ENCODE measurements at places on chromosomes 4 and X. TPM values are rescaled to one million over a fixed set of nuclear protein-coding genes. Genes with fewer than 3 reads are reported as not detected.
A peak's percentile ranks its signal among the peaks of the same experiment; 100 is the strongest.

DNA sequence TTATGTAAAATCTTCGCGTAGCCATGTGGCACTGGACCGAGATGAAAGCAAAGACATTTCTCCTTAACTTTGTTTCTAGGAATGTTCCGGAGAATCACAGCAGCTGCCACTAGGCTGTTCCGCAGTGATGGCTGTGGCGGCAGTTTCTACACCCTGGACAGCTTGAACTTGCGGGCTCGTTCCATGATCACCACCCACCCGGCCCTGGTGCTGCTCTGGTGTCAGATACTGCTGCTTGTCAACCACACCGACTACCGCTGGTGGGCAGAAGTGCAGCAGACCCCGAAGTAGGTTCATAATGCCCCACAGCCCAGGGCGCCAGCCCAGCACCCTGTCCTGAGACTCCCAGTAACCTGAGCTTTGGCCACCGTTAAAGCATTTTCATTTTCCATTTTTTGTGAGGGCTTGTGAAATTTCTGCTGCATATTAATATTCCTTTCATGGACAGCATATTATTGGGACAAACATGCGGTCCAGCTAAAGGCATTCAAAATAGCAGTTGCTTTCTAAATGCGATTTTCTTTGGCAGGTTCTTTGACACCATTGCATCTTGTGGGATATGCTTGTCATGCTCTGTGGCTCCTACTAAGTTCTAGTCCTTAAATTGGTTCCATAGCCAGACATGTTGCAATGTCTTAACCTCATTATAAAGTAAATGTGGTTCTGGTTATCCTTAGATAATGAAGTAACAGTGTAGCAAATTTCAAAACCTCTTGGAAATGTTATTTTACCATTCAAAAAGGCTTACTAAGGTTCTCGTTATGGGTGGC is 49.1 kb upstream of the MSANTD1 start:
- no peak for DNase-seq

DNA sequence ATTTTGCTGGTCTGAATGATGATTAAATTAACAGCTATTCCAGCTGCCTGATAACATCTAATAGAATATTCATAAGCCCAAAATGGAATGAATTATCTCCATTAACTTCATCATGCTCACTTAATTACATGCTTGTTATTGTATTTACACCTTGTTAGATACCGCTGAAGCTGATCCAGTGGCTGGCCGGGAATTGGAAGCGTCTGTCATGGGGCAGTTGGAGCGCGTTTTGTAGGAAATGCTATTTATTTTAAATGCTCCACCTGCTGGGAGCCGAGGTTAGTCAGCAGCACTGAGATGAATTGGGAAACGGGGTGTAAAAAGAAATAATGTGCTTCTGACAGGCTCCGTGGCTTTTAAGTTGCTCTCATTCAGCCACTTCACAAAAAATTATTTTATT is 25.2 kb downstream of the ARX start:
- DNase-seq: no peak

DNA sequence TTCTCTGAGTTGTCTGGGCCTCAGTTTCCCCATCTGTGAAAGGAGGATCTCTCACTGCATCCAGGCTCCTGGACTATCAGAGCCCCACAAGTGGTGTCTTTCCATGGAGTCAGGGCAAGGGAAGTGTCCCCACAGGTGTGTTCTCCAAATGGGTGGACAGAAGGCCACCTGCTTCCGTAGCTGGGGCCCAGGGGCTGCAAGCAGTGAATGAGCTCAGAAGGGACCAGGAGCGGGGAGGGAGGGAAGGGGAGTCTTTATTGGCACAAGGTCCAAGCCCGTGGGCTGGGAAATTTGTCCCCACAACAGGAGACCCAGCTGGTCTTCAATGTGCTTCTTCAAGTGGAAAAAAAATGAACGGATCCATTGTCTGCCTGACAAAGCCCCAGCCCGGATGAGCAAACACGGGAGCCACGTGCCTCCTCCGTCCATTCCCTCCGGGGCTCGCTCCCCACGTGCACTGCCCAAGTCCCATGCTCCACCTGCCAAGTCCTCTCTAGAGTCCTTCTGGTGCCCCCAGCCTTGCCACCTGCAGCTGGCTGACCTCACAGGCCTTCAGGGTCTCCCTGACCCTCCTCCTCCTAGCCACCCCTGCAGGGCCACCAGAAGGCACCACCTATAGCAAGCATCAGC is 72.0 kb downstream of the JAKMIP1 start:
- peak; percentile 33 for DNase-seq

- DNase-seq: no peak
Measured at GRCh38 chrX:22406201-22406737, 133.6 kb downstream of the CBLL2 start.

- no peak for DNase-seq
Measured at GRCh38 chrX:137427426-137427778, 138.5 kb upstream of the ZIC3 start.

DNA sequence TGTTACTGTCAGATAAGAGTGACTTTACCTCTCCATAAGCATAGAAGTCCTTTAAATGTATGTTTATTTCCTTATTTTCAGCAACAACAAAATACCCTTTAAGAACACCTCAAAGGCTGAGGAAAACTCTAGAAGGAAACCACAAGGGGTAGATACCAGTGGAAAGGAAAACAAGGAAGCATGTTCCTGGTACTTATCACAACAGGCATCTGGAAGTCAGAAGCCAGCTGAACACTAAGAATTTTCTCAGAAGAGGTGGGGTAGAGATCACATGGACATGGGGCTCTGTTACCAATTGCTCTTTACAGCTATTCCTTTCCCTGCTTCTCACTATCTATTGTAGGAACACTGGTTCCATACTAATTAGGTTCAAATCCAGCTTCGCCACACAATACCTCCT is 51.5 kb upstream of the BEND2 start:
- no peak for DNase-seq

DNA sequence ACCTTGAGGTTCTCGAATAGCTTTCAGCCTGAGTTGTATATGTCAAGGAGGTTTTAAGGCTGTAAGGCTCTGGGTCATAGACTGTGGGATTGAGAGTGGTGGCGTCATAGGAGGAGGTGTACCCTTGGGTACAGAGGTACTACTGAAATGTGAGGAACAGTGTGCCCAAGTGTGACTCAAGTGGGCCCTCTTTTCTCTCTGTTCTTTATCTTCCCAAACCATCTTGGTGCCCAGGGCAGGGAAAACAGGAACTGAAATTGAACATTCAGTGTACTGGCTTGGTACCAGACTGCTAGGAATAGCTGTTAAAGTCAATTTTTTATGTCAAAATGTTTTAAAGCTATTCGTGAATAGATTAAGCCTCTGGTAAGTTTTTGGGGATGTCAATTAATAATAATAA is 136.2 kb upstream of the RPS6KA3 start:
- DNase-seq: no peak

DNA sequence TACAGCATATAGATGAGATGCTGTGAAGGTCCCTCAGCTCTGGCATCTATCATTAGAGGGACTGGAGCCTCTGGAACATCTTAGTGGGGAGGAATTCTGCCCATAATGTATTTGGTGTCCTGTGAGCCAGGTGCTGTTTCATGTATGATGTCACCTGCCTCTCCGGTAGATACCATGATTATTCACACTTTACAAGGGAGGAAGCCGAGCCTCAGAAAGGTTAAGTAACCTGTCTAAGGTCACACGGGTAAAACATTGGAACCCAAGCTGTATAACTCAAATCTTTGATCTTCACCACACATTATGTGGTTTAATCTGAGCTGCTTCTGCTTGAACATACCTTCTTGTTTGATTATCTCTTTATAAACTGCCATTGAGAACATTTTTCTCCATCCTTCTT is 442.8 kb downstream of the BCOR start:
- no peak for DNase-seq

DNA sequence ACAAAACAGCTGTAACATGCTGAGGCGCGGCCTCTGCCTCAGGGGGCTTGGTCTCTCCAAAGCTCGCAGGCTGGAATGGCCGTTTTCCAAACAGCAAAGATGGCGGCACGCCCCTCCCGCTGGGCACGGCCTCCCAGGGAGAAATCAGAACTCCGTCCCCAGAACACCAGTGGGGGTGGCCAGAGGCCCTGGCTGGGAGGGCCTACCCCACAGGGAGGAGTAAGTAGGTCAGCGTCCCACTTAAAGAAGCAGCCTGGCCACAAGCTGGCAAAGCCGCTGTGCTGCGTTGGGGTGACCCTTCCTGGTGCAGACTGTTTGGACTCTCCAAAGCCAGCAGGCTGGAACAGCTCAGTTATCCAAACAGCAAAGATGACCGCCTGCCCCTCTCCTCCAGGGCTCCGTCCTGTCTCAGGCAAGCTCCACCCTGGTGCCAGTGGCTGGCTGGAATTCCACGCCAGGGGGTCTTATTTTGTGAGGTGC is 862.8 kb downstream of the TRIML1 start:
- DNase-seq: no peak

GRCh38 chrX:104427693-104428092 is 138.3 kb upstream of the IL1RAPL2 start:
- DNase-seq: no peak

GRCh38 chrX:49816435-49816834 is 12.7 kb upstream of the PAGE4 start:
- no peak for DNase-seq

DNA sequence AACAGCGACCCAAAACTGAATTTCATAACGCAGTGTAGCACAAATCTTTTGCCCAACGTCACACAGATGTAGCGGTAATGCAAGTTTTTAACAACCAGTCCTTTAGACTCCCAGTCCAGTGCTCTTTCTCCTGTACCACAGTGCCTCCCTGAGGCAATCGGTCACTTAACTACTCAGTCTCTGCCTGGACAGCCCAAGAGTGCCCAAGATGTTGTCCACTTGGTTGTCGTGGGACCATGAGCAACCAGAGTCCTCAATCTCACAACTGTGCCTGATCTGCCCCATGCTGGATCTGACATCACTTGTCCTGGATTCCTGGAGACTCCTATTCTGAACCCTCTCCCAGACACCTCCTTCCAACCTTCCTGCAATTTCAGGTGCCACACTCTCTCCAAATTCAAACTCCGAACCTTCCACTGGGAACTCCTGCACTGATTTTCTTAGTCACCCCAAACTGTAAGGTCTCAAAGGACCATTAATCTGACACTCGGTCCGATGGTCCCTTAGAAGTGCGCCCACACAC is 702 bp downstream of the MMGT1 start:
- no peak for DNase-seq

DNA sequence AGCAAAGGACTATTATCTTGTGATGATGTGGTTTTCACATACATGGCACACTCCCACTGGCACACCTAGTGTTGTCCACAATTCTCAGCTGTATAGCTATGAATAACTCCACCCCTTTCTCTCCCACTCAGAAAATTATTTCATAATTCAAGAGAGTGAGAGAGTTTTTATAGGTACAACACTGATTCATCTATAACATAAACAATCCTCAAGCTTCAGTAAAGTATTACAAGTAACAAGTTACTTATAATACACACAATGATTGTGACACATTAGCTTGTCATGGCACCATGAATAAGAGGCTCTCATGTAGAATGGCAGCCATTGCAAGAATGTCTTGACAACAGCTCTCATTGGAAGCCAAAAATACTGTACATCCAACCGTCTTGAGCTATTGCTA is 43.9 kb downstream of the RAB40A start:
- DNase-seq: no peak

DNA sequence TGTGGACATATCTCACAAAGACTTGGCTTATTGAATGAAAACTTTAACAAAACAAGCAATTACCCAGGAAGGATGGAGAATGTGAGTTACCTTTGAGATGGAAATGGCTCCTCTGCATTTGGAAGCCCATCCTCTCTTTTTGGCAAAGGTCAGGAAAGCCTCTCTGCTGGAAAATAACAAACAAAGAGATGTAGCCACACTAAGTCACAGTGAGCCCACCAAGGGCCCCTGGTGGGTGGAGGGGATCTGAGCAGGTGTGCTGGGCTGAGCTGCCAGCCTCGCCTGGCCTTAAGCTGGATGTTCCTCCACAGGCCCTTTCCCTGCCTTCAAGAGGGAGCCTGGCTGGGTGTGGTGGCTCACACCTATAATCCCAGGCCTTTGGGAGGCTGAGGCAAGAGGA is 269.2 kb downstream of the HNRNPD start:
- no peak for DNase-seq

GRCh38 chr4:182136201-182136600 is 107.0 kb upstream of the TENM3 start:
- no peak for DNase-seq

DNA sequence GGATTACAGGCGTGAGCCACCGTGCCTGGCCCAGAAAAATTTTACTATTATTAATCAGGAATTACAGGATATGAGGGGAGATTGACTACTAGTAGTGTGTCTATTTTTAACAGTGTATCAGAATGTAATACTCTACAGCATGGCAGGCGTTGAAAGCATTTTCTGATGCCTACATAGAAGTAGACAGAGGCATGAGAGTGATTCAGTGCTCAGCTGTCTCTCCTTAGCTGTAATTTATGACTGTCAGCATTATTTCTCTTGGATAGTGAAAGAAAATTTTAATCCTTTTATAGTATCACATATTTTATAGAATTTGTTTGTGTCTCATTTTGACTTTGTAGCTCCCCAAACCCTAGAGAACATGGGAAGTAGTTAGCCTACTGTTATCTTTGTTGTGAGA is 20.7 kb downstream of the ARHGAP24 start:
- DNase-seq: no peak

GPR82 gene
- not detected for total RNA-seq

CXCL1 gene
- total RNA-seq: 1.2 TPM

SPANXA1 gene
- total RNA-seq: not detected

RIPPLY1 gene
- not detected for total RNA-seq

CCKAR gene
- total RNA-seq: not detected

BANK1 gene
- under 0.01 TPM for total RNA-seq

PYURF gene
- total RNA-seq: 84.0 TPM

CDKL5 gene
- 37.5 TPM for total RNA-seq

HDAC8 gene
- total RNA-seq: 31.0 TPM

NCAPG gene
- total RNA-seq: 5.7 TPM

CCDC160 gene
- 2.0 TPM for total RNA-seq

CENPE gene
- 3.7 TPM for total RNA-seq

ACSL4 gene
- total RNA-seq: 205 TPM

LGI2 gene
- total RNA-seq: 2.0 TPM

SYN1 gene
- 14.7 TPM for total RNA-seq

STS gene
- 2.9 TPM for total RNA-seq

TMSB15C gene
- total RNA-seq: 43.2 TPM

PPP3CA gene
- 196 TPM for total RNA-seq

SSX4 gene
- not detected for total RNA-seq
